ENCODE measurements at places on chromosomes 5 and 9. TPM values are rescaled to one million over a fixed set of nuclear protein-coding genes. Genes with fewer than 3 reads are reported as not detected.

Gene ZBED3
- 1.6 TPM for total RNA-seq

Gene ZDHHC21
- total RNA-seq: 1.4 TPM

Gene TXNDC8
- total RNA-seq: not detected

Gene FLT4
- total RNA-seq: 0.12 TPM

Gene NUP214
- 9.5 TPM for total RNA-seq

Gene MARCHF11
- not detected for total RNA-seq

Gene GPR151
- not detected for total RNA-seq

Gene PCDHAC1
- total RNA-seq: 0.34 TPM

Gene RMRP
- 12,356 TPM for total RNA-seq

Gene PCDHB6
- 0.12 TPM for total RNA-seq

Gene NR5A1
- not detected for total RNA-seq

Gene LRRC19
- not detected for total RNA-seq

Gene CTNND2
- 2.6 TPM for total RNA-seq

Gene SLC6A19
- not detected for total RNA-seq

All from pericardium fibroblast (primary cell).